ENCODE measurements at places on chromosomes 13 and 19. TPM values are rescaled to one million over a fixed set of nuclear protein-coding genes. Genes with fewer than 3 reads are reported as not detected.

DNA sequence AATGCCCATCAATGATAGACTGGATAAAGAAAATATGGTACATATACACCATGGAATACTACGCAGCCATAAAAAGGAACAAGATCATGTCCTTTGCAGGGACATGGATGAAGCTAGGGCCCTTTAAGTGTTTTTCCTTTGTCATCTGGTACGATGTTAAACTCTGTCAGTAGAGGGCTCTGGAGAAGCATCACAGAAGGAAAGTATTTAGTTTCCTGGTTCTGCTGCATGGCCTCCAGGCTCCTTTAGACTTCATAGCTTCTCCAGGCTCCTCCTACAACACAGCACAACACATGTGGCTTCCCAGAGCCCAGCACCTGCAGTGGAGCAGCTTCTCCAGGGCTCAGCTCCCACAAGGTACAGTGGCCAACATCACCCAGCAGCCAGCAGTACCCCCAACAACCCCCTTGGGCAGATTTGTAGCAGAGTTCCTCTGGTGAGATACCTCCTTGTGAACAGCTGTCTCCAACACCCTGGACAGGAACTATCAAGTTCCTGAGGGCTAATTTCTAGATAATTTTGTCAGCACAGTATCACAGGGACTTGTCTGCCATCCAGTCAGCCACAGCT lies 63.4 kb downstream of the KCTD12 start:
- DNase-seq = peak; percentile 25

- no peak for DNase-seq
These were observed 1.1 kb downstream of the MAB21L1 start for GRCh38 chr13:35475212-35475959.

DNA sequence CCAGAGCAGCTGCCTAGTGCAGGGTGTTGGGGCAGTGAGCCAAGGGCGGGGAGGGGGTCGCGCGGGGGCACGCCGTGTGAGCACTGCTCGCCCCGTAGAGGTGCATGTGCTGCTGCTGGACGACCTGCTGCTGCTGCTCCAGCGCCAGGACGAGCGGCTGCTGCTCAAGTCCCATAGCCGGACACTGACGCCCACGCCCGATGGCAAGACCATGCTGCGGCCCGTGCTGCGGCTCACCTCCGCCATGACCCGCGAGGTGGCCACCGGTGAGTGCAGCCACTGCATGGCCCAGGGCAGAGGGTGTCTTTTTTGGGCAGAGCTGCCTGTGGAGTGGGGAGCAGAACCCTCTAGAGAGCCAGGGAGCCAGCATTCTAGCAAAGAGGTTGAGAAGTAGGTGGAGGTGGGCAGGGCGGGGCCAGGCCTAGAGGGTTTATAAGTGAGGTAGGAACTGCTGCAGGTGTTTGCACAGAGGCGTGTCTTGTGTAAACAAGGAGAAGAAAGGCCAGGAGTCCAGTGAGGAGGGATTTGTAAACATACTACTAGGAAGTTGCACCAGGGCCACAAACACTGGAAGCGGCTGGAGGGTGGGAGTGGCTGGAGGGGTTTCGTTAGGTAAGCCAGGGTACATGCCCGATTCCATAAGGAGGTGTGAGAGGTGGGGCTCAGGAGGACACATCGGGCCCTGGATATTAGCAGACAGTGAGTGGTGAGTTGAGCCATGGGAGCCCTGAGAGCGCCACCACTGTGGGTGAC lies 21.3 kb downstream of the ARHGEF1 start:
- no peak for DNase-seq

GRCh38 chr13:95255072-95255732 lies 46.0 kb downstream of the ABCC4 start:
- DNase-seq = no peak

- peak; percentile 93 for DNase-seq
These were observed at the start of gene MIR17HG for GRCh38 chr13:91347202-91347995. Gene MIR17HG, plus strand, starts transcription at chr13:91347687.

- DNase-seq = no peak
These were observed 7.6 kb upstream of the ALOX5AP start for GRCh38 chr13:30727491-30728355.

NCCRP1 gene
- not detected for total RNA-seq

DNA sequence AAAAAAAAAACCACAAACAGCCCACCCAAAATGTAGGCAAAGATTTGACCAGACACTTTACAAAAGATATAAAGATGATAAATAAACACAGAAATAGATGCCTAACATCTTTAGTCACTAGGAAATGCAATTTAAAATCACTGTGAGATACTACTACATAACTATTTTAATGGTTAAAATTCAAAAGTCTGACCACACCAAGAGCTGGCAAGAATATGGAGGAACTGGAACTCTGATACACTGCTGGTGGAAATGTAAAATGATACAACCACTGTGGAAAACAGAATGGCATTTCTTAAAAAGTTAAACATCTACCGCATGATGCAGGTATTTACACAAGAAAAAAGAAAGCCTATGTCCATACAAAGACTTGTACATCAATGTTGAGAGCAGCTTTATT lies 26.8 kb downstream of the VWA8 start:
- no peak for DNase-seq

FCHO1 gene
- total RNA-seq = 2.7 TPM

NALCN gene
- total RNA-seq = 0.34 TPM
